ENCODE measurements at places on chromosomes 11 and 22.
A peak's percentile ranks its signal among the peaks of the same experiment; 100 is the strongest.

GRCh38 chr11:62974848-62975522 is 9.8 kb downstream of the SLC22A6 start:
- peak; percentile 59 for DNase-seq

DNA sequence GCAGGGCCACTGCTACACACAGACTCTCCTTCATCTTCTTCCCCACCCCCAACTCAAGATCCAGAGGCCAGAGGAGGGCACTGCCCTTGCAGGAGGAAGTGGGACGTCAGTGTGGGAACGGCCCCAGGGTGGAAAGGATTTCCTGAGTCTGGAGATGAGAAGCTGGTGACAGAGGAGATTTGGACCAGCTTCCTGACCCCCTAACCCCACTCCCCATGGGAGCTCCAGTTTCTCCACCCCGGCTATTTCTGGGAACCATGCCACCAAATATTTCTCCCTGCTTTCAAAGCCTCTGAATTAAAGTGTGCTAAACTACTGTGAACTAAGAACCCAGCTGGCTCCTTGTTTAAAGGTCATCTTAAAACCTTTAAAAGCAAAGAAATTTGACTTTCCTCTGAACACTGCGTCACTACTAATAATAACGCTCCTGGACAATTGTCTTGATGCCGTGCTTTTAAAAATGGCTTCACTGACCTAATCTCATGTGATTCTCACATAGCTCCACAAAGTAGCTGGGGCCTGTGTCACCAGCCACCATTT is 46.6 kb downstream of the CWC15 start:
- no peak for DNase-seq

GRCh38 chr22:31276426-31277167 is 15.7 kb downstream of the PIK3IP1 start:
- DNase-seq = no peak

DNA sequence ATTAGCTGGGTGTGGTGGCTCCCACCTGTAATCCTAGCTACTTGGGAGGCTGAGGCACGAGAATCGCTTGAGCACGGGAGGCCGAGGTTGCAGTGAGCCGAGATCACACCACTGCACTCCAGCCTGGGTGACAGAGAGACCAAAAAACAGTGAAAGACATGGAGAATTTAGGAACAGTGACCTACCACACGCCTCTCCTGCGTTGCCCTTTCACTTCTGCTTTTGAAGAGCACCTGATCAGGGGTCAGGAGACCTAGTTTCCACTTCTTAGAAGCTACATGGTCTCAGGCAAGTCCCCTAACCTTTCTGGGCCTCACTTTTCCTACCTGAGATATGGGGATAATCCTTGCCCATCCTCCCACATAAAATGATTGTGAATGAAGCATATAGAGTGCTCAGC is 12.2 kb downstream of the SLC35C1 start:
- DNase-seq = no peak

DNA sequence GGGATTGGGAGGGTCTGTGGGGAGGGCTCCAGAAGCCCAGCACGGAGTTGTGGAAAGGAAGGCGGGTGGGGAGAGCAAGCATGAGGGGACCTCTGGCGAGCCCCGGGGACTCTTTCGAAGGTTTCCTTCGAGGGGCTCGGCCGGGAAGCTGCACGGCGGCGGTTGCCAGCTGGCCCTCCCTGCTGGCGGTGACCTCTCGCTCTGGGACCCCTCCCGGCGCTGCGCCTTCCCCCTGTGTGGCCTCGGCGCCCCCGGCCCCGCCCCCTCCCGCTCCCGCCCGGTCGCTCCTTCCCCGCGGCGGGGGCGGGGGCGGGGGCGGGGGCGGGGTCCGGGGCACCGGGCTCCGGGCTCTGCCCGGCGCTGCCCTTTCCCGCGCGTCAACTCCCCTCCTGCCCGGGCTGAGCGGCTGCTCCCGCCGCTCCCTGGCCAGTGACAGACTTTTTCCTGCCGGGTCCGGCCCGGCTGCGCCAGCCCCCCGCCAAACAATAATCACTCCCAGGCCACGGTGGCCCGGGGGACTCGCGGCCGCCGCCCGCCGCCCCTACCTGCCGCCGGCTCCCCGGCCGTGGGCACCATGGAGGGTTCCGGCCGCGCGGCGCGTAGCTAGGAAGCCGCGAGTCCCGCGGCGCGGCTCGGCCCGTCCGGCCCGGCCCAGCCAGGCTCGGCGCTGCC is 941 bp downstream of the CLCF1 start:
- no peak for DNase-seq
